Camera-type eye (tissue), 1 donor: ENCODE measurements at places on chromosomes 3 and 15. TPM values are rescaled to one million over a fixed set of nuclear protein-coding genes. Genes with fewer than 3 reads are reported as not detected.

Gene SYNM
- total RNA-seq: 32.7 TPM

Gene CLDN11
- 16.8 TPM for total RNA-seq

Gene CYP1A2
- total RNA-seq: not detected

Gene KBTBD13
- not detected for total RNA-seq

Gene CHSY1
- total RNA-seq: 49.0 TPM

Gene APBA2
- total RNA-seq: 49.4 TPM

Gene FYCO1
- 51.7 TPM for total RNA-seq

Gene SLC15A2
- total RNA-seq: 28.6 TPM

Gene MITF
- total RNA-seq: 38.3 TPM

Gene P2RY12
- 3.0 TPM for total RNA-seq

Gene ITIH1
- total RNA-seq: not detected

Gene PP2D1
- total RNA-seq: not detected

Gene SLC22A14
- 0.16 TPM for total RNA-seq

Gene ZXDC
- total RNA-seq: 48.3 TPM
